GM20000 (cell line): ENCODE measurements at places on chromosomes 1 and 21.

DNA sequence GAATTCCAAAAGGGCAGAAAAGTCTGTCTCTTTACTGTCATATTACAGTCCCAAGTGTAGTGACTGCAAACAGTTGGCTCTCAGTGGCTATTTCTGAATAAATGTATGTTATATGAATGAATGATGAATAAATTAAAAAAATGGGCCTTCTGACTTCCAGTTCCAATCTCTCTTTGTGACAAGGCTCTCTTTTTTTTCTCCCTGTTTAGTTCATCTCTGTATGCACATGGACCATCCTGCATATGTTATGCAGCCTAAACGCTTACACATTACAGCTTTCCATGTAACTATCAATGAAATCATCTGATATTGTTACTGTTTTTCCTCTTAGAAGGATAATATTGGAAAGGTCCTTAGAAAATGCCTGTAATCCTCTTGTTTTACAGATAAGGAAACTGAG, 363.0 kb downstream of the NUF2 start:
- no peak for DNase-seq

GRCh38 chr1:200869376-200869752, 3.4 kb upstream of the GPR25 start:
- DNase-seq, result no peak

DNA sequence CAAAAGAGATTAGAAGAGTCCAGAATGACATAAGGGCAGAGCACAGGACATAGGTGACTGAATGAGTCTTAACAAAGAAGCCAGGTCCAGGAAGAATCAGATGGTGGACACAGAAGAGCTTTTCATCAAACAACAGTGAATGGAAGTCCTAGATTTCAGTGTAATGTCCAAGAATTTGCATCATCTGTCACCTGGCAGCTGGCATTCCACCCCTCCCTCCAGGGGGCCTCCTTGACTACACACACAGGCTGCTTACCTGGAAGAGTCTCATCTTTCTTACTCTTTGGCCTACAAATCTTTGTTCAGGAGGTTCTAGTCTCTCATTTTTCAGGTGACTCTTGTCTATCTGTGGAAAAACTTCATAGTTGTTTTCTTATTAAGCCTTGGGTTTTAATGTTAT, 36.2 kb downstream of the GORAB start:
- no peak for DNase-seq

DNA sequence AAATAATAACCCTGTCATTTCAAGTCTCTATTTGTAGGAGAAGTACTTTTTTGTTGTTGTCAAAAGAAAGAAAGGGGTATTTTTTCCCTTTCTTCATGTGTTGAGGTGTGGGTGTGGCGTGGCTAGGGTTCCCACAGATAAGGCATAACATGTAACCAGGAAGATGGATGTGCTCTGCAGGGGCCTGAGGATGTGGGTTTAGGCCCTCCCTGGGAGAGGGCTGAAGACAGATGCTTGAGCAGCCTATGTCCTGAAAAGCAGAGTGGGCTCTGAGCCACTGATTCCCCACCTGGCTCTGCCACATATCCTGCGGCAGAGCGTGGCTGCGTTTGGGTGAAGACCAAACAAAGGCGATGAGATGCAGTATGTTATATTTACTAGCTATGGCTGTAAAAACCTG, 13.9 kb upstream of the ADAR start:
- no peak for DNase-seq

DNA sequence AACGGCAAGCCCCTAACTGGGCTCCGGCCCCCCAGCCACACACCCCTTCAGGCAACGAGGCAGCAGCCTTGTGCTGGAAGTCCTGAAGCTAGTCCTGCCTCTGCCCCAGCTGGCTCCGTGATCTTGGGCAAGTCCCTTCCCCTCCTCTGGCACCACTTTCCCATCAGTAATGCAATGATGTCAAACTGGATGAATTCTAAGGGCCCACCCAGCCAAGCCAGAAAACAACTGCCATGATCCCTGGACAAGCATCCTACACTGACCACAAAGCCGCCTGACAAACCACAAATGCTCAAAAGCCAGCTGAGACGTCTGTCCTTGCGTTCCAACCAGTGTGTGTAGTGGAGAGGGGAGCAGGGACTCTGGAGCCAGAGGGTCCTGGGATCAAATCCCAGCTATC, 26.8 kb downstream of the IFFO2 start:
- no peak for DNase-seq

- no peak for DNase-seq
These were observed 26.4 kb downstream of the KCNA10 start for GRCh38 chr1:110492573-110492972.

GRCh38 chr1:107443027-107443426, 302.2 kb downstream of the NTNG1 start:
- no peak for DNase-seq

- no peak for DNase-seq
These were observed 125.3 kb downstream of the DNM3 start for GRCh38 chr1:171966426-171967220.

DNA sequence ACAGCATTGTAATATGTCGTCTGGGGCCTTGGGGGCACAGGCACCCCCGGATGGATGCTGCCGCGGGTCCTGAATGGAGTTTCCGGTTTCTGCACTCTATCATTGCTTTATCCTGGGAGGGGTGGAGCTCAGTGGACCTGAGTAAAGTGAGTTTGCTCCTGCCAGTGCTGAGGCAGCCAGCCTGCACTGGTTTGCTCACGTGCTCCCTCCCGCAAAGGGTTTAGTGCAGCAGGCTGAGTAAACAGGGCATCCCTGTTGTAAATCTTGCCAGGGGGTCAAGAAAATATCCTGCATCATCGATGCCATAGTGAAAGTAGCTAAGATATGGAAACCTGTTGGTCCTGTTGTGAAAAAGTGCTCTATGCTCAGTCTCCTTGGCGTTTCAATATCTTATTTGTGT, 85.6 kb upstream of the BRINP3 start:
- no peak for DNase-seq

GRCh38 chr1:30677471-30677870, 45.9 kb downstream of the MATN1 start:
- DNase-seq, result no peak

GRCh38 chr21:39510240-39510639, 58.5 kb downstream of the SH3BGR start:
- no peak for DNase-seq

DNA sequence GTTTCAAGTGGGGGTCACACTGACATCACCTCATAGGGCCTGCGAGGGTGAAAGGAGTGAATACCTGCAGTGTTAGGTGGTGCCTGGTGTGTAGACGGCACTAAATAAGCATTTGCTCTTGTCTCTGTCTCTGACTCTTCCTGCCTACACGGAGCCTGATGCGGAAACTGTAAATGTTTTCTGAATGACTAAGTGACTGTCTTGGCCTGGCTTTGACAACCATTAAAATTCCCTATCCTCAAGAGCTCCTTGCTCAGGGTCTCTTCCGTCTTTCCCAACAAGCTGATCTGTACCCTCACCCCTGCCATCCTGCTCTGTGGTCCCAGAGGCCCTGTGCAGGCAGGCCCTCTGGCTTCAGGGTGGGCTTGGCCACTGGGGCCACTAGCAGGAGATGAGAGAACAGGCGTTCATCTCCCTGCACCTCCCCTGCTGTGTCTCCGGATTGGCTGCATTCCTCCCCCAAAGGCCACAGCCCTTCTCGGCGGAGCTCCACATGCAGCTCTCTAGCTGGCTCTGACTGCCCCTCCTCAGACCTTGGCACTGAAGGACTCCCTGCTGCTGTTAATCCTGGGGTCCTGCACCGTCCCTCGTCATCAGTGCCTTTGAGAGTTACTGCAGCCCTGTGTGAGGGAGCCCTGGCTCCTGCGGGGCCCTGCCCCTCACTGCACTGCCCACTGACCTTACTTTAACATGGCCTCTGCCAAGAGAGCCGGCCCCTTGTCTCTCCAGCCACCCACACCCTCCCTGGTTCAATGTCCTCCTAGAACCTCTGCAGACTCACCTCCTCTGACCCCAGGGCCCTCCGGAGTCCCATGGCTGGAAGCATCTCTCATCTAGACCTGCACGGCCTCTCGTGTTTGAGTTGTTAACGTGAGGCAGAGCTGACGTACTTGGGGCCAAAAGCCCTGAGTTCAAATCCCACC, 211.1 kb downstream of the MATN1 start:
- DNase-seq, result no peak

- DNase-seq, result peak; percentile 60
These were observed at the start of gene SAMSN1 for GRCh38 chr21:14545906-14546480. TSS of gene SAMSN1 (minus strand) at chr21:14546315. CDS start at chr21:14546261, 54 bp downstream.

DNA sequence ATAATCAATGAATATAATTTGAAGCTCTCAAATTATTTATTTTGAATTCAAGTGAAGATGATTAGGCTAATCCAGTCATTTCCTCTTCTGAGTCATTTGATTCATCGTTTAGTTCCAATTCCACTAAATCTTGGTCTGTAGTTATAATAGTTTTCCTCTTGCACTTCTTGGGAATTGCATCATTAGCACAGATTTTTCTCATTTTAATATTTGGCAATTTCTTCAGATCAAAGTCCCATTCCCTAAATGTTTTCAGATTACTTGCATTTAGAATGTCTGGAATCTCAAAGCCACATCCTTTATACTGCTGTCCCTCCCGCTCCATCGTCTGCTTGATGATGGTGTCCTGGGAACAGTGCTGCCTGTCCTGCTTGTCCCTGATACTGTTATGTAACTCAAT, 43.5 kb downstream of the MAST2 start:
- no peak for DNase-seq

DNA sequence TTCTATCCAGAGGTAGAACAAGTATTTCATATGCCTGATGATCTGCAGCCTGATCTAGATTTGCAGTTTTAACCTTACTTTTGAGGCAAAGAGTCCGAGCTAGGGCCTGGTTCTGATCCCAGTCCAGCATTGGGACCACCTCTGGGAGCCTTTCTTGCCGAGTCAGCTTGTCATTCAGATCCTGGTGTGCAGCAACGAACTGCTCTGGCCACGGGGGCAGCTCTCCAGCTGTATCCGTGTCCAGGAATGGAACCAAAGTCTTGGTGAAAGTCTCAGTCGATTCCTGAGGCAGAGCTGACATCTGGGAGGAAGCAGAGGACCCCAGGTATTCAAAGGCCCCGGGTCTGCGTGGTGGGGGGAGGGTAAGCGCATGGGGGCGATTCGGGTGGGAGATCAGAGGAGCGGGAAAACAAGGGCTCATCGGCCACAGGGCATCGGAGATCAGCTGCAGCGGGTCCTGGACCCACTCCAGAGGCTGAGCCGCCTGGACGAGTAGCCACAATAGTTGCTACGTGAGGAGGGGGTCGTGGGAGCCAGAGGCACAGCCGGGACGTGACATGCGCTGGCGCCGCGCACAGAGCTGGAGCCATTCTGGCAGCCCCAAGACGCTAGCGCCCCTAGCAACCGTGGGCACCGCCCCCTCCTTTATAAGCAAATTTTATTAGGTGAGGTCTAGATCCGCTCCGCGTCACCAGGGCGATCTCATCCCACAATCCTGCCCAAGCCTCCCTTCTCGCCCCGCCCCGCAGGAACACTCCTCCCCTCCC, 32.4 kb upstream of the BSDC1 start:
- no peak for DNase-seq

DNA sequence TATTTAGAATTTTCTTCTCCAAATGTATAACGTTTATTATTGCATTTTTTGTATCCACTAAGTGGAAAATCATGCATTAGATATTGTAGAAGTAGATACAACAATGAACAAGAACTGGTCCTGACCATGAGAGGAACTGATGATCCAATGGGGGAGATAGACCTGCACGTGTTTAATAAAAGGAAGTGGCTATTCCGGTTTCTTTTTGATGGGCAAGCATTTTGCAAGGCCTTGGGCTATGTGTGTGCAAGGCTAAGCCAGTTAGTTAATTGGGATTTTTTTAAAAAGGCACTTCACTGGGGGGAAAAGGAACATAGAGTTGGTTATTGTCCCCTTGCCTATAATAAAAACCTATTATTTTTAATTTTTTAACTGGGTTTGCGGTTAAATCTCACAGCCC, 961 bp upstream of the VCAM1 start:
- no peak for DNase-seq

- DNase-seq, result no peak
These were observed 15.9 kb downstream of the H3-3A start for GRCh38 chr1:226078374-226078773.
